ENCODE measurements at places on chromosomes 2 and 18. TPM values are rescaled to one million over a fixed set of nuclear protein-coding genes. Genes with fewer than 3 reads are reported as not detected.

Gene CTNNA2
- not detected for total RNA-seq

Gene GNAL
- 1.1 TPM for total RNA-seq

Gene THUMPD2
- 5.9 TPM for total RNA-seq

Gene SERPINE2
- total RNA-seq = 9.8 TPM

Gene MRPL30
- total RNA-seq = 34.8 TPM

Gene KCNG2
- total RNA-seq = not detected

Gene INPP5D
- total RNA-seq = 4.9 TPM

Gene CNRIP1
- total RNA-seq = 8.0 TPM

Gene CCDC141
- 208 TPM for total RNA-seq

Gene XDH
- 0.05 TPM for total RNA-seq

Gene PFN4
- total RNA-seq = 0.74 TPM

Gene DNAH7
- 0.11 TPM for total RNA-seq

Gene CLEC4F
- not detected for total RNA-seq

Gene FLACC1
- 11.8 TPM for total RNA-seq

Gene RNF125
- 3.5 TPM for total RNA-seq

Gene AKAIN1
- total RNA-seq = not detected

Gene COX5B
- 1,153 TPM for total RNA-seq

Gene SERPINB12
- total RNA-seq = not detected

Gene STAMBP
- total RNA-seq = 35.5 TPM

Gene ASB18
- 11.3 TPM for total RNA-seq

Data from left ventricle myocardium inferior (tissue), 1 donor.